ENCODE measurements at places on chromosomes 7 and 10. TPM values are rescaled to one million over a fixed set of nuclear protein-coding genes. Genes with fewer than 3 reads are reported as not detected.

DNA sequence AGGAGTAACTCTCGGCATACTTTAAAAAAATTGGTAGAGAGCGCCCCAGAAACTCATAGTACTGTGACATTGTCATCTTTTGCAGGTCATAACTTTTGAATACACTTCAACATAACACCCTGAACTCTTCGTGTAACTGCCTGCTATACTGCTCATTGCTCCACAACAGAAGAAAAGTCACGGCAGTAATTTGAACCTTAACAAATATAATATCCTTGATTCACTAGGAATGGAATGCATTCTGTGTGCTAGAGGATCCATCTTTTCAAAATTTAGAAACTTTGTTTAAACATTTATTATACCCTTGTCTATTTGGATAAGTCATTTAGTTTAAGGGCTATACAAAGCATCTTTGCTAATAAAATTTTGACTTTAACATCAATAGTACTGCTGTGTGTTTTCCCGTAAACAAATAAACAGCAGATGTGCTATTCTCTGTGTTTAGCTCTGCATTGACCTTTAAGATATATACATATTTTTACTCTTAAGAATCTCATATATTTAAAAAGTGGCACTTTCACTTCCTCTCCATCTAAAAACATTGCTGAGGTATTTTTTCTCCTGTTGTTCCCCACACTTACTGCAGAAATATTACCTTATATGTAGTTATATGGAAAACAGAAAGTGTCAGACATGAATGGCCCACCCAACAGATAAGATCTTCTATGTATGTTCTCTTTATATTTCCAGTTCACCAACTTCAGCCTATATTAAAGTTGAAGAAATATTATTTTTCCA is 217.6 kb upstream of the TMEM229A start:
- DNase-seq, result no peak

DNA sequence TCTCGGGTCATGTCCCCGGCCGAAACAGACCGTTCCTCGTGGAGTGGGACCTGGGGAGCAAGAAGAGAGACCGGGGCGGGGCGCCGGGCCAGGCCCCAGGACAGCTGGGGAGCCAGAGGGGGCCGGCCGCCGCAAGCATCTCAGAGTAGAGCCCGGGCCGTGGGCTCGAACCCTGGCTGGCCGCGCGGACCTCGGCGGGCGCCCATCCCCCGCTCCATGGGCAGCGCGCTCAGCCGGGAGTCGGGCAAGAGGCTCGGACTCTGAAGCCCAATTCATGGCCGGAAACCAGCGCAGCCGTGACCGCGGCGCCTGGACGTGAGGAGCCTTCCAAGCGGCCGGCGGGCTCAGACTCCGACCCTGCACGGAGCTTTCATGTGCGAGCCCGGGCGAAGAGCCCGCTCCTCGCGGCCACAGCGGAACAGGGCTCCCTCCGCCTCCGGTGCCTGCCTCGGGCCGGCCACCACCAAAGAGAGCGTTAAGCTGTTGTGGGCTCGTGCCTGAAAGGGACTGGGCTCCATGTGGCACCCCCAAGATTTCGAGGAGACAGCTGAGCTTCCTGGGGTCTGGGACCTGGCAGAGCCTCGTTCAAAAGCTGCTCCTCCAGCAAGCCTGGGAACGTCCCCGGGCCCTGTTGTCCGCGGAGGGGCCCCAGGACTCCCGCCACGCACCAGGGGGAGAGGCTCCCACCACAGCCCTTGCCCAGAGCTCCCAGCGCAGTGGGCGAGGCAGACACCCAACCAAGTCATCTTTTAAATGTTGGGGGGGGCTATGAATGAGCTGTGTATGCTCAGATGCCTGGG is 757 bp upstream of the GRID1 start:
- no peak for DNase-seq

DNA sequence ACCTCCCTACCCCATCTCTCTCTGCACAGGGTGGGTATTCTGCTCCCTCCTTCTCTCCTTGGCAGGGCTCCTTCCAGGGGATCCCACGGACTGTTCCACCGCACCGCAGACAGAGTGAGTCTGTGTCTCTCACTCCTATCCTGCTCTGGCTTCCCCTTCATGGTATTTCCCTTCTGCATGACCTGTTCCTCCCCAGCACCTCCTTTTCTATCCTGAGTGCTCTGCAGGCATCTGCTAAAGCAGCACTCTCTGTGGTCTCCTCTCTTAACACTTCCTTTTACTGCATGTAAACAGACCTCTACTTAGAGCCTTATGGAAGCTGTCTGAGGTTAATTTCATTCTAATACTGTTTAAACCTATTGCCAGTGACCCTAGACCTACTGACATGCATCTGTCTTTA is 171.5 kb downstream of the CCSER2 start:
- no peak for DNase-seq

DNA sequence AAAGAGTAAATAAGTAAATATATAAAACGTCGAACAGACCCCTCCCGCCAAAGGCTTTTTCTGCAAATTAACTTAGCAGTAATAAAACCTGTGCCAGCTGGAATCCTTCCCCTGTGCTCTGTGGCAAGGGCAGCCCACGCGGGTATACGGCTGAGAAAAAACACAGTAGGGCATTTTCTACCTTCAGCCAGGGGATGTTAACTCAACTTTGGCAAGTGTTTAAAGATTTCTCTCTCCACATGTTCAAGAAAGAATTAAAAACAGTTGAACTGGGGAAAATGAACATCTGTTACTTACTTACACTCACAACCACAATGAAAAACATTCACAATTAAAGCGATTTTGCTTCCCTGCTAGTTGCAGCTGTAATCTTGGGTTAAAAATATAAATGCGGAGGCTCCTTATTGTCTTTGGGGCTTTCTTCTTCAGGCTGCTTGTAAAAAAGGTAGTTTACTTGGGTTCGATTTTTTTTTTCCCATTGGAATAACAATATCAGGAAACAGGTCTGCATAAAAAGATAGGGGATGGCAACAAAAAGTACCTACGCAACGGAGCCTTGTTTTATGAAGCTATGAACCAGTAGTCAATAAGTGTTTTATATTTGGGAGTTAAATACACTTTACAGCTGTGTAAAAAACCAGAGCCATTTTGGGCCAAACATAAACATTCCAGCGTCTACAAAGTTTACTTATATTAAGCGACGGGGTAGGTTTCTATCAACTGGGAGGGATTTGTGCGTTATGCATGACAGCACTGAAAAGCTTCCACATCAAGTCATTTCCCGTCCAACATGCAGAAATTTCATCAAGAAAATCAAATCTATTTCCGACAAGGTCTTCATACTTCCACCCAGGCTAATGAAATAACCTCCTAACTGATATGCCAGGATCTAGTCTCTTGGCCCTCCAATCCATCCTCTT is 132.7 kb downstream of the TAX1BP1 start:
- DNase-seq, result no peak

MYPN gene
- polyA plus RNA-seq, result 0.06 TPM

ITPRID1 gene
- polyA plus RNA-seq, result not detected

- no peak for DNase-seq
Observed at GRCh38 chr10:43731486-43731885, 82.8 kb upstream of the ZNF32 start.

EVX1 gene
- polyA plus RNA-seq, result 0.08 TPM

- no peak for DNase-seq
Observed at GRCh38 chr10:30993155-30993554, 38.5 kb downstream of the ZNF438 start.

C7orf33 gene
- not detected for polyA plus RNA-seq

ASB4 gene
- 0.23 TPM for polyA plus RNA-seq

DNA sequence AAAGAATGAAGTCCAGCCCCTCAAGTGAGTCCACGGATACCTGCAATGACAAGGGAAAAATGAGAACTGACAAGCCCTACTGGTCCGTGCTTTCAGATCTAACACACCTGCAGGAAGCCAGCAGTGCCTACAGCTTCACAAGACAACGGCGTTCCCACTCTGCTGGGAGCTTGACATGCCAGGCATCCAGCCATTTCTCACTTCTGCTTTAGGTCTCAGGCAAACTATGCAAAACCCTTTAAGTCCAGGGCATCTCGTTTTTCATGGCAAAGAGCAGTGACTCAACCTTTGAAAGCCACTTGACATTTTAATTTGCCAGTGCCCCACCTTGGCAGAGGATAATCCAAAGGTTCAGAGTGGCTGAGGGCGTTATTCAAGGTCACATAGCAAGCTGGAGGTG is 49.1 kb upstream of the GPAM start:
- DNase-seq, result no peak

DNA sequence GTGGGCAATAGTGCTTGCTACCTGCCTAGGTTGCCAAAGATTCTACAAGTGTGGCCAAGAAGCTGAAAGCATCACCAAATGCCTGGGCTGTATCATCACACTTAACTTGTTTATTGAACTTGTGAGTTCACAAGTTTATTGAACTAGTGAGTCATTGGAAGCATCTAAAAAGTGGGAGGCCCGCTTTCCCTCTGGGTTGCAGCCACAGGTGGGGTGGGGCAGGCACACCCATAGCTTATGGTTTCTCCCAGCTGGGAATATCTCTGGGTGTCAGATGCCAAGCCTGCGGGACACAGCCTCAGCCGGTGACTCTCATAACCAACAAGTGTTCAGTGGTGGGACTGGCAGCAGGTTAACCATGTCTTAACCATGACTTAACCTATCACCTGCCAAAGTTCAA is 145.9 kb upstream of the FAM13C start:
- no peak for DNase-seq

DNA sequence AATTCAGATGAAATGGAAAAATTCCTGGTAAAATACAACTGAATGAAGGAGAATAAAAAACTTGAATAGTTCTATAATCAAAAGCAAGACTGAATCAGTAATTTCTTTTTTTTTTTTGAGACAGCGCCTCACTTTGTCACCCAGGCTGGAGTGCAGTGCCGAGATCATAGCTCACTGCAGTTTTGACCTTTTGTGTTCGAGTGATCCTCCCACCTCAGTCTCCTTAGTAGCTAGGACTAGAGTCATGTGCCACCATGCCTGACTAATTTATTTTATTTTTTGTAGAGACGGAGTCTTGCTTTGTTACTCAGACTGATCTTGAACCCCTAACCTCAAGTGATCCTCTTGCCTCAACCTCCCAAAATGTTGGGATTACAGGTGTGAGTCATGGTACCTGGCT is 26.1 kb downstream of the SYPL1 start:
- DNase-seq, result no peak

UCN3 gene
- 1.5 TPM for polyA plus RNA-seq

COX19 gene
- 10.3 TPM for polyA plus RNA-seq

FAM180A gene
- 0.17 TPM for polyA plus RNA-seq

DNA sequence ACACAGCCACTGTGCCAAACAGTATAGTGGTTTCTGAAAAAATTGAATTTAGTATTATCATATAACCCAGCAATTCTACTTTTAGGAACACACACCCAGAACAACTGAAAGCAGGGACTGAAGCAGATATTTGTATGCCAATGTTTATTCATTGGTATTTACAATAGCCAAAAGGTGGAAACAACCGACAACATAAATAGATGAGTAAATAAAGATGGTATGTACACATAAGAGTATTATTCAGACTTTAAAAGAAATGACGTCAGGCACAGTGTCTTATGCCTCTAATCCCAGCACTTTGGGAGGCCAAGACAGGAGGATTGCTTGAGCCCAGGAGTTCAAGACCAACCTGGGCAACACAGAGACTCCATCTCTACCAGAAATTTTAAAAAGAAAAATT is 7.2 kb downstream of the CDCA7L start:
- DNase-seq, result no peak

- no peak for DNase-seq
Observed at GRCh38 chr10:59047180-59047579, 129.3 kb upstream of the PHYHIPL start.

- no peak for DNase-seq
Observed at GRCh38 chr10:11682851-11683250, 59.3 kb upstream of the ECHDC3 start.

ATAD1 gene
- polyA plus RNA-seq, result 71.4 TPM

- DNase-seq, result no peak
Observed at GRCh38 chr10:103096130-103096529, 96.9 kb downstream of the NT5C2 start.

DNA sequence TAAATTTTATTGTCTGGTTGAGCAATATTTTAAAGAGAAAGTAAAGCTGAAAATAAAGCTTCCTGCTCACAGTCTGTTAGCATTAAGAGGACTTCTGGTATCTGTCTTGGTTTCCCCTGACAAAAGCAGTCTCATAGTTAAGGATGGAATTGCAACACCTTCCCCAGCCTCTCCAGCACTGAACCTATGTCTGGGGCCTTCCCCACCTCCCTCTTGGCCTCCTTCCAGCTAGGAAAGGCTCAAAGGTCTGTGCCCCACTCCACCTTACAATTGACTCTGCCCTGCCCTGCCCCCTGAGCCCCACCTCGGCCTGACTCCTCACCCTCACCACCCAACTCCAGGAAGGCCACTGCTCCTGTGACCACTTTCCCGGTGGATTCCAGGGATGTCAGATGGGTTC is 33.2 kb downstream of the COL17A1 start:
- DNase-seq, result no peak

- DNase-seq, result no peak
Observed at GRCh38 chr10:102327002-102327401, 68.5 kb upstream of the NFKB2 start.

DNA sequence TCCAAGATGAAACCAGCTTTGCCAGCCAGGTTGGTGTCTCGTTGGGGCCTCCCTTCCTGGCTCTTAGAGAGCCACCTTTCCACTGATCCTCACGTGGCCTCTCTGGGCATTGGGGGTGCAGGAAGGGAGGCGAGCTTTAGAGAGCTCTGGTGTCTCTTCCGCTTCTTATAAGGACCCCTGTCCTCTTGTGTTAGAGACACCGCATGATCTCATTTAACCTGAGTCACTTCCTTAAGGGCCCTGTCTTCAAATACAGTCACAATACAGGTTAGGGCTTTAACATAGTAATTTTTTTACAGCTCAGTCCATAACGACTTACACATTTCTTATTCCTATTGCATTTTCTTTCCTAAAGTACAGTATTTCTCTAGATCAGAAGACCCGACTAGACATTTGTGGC is 535.8 kb downstream of the SDK1 start:
- no peak for DNase-seq

GRCh38 chr7:40918701-40919271 is 784.0 kb downstream of the SUGCT start:
- DNase-seq, result no peak

DNA sequence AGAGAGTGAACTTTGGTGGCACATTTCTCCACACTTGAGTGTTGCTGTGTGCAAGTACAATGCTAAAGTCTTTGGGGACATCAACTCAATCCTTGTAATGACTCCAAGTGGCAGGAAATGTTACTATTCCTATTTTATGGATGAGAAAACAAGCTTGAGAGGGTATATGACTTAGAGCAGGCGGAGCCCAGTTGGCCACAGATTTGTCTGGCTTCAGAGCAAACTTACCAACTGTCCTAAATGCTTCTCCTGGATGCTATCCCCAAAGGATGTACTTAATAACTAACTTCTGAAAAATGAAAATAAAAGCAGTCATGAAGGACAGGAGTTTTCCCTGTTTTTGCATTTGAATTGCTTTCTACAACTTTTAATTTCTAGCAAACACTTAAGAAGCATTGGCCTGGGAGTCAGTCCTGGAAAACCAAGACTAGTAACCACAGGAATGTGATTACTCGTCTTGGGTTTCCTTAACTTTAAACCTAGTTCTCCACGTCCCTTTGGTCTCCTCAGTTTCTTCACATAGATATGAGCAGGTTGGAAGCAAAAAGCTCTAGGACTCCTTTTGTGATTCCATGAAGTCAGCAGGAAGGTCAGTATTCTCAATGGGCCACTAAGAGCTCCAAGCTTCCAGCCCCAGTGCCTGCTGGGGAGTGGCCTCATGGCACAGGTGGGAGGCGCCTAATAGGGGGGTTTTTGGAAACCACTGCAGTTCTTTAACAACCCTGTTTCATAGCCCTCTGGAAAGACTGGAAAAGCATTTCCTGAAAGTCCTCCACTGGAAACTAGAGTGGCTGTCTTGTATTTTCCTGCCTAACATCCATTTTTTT is 140.8 kb downstream of the GLCCI1 start:
- no peak for DNase-seq

HMX3 gene
- 0.26 TPM for polyA plus RNA-seq

GRCh38 chr7:130227883-130228575 is 20.4 kb downstream of the SSMEM1 start:
- no peak for DNase-seq

C10orf105 gene
- 0.21 TPM for polyA plus RNA-seq

PDE1C gene
- polyA plus RNA-seq, result 0.72 TPM
